Fibroblast of gingiva (primary cell): ENCODE measurements at places on chromosomes 3 and 15.

DNA sequence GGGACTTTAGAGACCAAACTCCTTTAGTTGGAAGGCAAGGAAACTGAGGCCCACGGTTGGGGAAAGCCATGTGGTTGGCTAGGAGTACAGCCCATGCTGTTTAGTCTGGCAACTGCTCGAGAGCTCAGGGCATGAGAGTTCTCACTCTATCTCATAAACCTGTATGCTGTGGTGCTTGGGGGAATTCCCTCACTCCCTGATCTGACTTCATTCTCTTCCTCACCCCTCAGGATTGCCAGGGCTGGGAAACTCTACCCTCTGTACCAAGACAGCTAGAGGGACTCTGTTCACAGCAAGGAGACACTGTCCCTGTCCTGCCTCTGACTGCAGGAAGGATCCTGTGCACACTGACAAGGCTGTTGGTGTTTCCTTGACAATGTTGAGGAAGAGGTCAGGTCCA is 230.2 kb downstream of the ZNF621 start:
- DNase-seq: no peak

DNA sequence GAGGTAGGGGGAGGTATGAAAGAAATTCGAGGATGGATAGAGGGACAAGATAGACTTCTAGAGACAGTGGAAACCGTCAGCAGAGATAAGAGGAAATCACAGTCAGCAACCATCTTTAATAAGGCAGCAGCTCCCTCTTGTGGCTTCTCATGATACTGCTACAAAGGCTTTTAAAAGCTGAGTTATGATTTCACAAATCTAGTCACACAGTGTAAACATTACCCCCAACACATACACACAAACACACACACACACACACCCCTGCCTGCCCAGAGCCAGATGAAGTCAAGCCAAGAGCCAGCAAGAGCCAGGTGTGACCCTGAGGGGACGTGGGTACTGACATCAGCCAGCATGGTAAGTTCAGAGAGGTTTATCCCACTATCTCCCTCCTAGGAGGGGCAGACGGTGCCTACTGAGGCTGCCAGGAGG is 18.9 kb upstream of the TGM5 start:
- peak; percentile 45 for DNase-seq

DNA sequence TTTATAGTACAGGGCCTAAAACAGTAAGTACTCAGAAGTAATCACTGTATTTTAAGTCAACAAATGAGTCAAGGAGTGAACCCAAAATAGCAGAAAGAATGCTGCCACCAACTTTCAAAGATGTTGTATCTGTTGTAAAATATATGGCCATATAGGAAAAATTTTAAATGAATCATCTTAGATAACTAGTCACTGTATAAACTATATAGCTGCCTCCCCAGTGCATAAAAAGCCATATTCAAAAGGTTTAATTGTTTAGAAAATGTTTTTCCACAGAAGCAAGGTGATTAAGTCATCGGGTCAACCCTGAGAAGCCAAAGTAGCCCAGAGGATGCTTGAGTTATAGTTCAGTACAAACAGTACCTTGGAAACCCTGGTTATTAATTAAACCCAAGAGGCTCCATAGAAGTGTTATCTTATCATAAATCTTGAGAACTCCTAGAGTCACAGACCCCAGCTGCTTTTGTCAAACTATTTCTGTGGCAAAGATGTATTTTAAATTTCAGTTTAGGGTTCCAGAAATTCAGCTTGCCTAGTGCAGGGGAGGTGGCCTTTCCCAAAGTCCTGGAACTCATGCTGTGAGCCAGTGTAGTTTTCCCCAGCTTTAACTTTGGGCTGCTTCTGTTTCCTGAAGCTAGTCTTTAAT is 39.2 kb downstream of the MBNL1 start:
- DNase-seq: no peak

DNA sequence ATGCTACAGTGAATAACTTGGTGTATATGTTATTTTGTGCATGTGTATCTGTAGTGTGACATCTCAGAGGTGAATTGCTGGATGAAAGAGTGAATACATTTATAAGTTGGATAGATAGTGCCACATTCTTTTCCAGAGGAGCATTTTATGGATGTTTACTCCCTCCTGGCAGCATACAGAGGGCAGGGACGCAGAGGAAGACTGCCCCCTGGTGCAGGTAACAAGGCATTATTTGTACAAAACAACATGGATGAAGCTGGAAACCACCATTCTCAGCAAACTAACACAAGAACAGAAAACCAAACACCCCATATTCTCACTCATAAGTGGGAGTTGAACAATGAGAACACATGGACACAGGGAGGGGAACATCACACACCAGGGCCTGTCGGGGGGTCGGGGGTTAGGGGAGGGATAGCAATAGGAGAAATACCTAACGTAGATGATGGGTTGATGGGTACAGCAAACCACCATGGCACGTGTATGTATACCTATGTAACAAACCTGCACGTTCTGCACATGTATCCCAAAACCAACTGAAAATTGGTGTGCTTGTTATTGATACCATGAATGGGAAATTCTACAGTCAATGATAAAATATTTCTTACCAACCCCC is 57.9 kb upstream of the CTXND1 start:
- no peak for DNase-seq
